Activated CD4-positive, alpha-beta T cell treated with anti-CD3 and anti-CD28 coated beads, Interleukin-2, amount 50 U/mL, for 1 hour (primary cell): ENCODE measurements at places on chromosomes 3 and 15.

GRCh38 chr3:8486936-8487335 lies 14.7 kb upstream of the LMCD1 start:
- no peak for DNase-seq

DNA sequence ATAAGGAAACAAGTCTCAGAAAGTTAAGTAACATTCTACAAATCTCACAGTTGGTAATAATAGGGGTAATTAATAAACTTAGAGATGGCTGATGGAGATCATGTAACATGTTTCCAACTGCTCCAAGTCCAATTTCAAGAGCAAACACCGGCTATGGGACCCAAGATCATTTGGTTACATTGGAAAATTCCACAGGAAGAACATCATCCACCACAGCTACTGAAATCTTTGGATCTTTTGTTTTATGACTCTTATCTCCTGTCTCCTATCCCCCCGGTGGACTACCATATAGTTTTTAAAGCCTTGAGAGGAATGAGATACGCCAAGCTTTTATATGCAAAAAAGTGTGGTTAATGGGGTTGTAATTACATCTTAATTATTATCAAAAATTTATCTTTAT lies 216.1 kb downstream of the WNT5A start:
- no peak for DNase-seq

DNA sequence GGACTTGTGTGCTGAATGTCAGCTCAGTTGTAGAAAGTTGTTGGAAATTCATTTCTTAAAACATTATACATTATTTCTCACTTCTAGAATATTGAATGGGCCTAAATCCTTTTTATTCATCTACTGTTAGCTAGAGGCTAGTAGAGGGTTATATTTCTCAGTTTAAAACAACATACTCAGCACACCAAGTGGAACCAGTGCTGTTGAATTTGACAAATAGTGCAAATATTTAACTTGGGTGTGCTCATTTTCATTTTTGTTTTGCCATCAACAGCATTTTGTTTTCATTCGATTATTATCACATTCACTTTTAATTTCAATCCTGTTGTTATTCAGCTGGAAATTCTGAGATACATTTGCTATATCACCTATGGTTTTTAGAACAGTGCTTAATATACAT lies 269.4 kb upstream of the PEX5L start:
- DNase-seq = no peak

DNA sequence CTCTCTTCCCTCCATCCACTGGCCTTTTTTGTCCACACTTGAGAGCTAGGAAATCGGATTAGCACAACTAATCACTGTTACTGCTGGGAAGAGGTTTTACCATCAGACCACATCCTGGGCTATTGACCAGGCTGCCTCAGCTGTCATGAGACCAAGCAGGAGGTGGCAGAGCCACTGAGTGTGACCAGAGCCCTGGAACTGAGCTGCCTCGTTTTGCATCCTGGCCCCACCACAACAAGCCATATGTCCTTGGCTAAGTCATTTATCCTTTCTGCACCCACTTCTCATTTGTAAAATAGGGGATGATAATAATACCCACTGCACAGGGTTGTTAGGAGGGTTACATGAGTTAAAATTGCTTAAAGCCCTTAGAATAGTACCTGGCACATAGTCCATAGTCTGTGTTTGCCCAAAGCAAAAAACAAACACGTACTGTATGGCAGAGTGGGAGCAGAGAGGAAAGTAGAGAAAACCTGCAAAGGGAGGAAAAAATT lies 34.1 kb downstream of the TMEM158 start:
- DNase-seq = no peak

DNA sequence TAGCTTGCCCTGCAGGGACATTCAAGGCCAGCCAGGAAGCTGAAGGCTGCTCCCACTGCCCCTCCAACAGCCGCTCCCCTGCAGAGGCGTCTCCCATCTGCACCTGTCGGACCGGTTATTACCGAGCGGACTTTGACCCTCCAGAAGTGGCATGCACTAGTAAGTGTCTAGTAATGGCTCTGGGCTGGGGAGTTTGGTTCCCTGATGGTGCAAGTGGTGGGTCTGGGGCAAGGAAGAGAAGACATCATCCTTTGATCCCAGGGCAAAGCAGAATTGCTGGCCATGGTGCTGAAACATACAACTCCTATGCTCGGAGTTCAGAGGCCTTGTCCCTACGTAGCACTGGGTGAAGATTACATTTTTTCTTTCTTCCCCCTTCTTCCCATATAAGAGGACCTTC lies 311.4 kb downstream of the EPHB1 start:
- no peak for DNase-seq
